ENCODE measurements at places on chromosomes 16 and 17.
A peak's percentile ranks its signal among the peaks of the same experiment; 100 is the strongest.

- DNase-seq = peak; percentile 66
Observed at GRCh38 chr17:81387100-81388090, 7.9 kb upstream of the BAHCC1 start.

- no peak for DNase-seq
Observed at GRCh38 chr17:49051269-49051668, 54.1 kb downstream of the IGF2BP1 start.

DNA sequence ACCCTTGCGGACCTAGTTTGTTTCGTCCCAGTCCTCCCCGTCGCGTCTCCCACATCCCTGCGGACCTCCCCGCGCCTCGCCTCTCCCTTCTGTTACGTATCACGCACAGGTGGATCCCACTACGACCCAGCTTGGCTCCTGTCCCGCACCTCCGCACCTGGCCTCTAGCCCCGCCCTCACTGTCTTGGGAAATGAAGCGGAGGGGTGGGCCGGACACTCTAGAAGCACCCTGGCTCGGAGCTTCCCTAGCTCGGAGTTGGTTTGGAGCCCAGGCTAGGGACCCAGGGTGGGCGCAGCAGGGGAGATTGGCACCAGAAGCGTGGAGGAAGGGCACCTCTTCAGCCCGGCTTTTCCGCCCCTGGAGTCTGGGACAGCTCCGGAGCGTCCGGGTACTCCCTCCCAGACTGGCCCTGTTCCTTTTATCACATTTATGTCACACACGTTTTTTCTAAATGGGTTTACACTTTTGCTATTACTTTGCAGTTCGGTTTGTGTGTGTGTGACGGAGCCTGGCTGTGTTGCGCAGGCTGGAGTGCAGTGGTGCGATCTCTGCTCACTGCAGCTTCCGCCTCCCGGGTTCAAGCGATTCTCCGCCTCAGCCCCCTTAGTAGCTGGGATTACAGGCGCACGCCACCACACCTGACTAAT is 1.4 kb upstream of the CEMP1 start:
- peak; percentile 37 for DNase-seq

DNA sequence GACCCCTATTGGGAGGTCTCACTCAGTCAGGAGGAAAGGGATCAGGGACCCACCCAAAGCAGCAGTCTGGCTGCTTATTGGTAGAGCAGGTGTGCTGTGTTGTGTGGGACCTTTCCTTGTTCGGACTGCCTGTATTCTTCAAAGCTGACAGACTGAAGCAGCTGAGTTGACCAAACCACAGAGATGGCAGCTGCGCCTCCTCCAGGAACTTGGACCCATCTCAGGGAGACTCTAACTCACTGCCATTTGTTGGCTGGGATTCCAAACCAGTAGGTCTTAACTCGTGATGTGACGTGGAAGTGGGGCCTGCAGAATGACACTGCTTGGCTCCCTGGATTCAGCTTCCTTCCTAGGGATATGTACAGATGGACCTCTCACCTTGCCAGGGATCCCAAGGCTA is 9.6 kb upstream of the UQCRC2 start:
- DNase-seq = no peak

DNA sequence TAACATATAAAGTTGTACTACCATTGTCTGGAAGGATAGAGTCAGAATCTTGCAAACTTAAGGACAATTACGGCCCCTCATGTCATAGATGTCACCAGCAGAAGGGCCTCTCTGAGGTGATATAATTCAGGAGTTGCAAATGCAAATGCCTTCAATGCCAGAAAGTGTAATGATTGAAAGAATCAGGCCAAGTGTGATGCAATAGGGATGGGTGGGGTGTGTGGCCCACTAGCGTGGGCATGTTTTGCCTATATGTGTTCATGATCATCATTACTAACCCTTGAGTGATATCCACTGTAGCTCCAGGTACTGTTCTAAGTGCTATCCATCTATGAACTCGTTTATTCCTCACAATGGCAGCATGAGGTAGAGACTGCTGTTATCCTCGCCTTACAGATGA is 1.1 kb downstream of the DHRS7C start:
- no peak for DNase-seq

DNA sequence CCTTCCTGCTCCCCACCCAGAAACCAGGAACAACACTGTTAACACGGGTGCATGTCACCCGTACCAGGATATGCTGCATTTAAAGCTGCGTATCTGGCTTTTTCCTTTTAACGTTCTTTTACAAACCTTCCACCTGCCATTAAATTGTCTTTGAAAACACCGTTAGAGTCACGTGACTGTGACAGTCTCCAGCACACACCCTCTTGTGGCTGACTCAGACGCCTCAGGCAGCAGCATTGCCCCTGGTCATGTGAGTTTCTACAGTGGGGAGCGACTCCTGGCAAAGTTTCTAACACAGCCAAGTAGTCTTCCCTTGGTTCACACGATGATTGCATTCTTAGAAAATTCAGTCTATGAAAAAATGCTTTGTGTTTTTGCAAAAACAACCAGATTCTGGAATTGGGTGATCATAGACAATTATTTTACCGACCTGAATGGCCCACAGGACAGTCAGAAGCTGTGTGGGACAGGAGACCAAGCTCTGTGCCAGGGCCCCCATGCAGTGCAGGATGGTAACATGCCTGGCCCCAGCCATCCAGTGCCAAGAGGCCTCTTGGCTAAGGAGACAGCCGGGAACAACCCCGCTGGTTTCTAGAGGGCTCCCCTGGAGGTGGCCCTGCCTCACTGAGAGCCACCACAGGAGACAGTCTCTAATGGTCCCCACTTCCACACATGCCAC is 199.1 kb downstream of the KATNIP start:
- peak; percentile 78 for DNase-seq

DNA sequence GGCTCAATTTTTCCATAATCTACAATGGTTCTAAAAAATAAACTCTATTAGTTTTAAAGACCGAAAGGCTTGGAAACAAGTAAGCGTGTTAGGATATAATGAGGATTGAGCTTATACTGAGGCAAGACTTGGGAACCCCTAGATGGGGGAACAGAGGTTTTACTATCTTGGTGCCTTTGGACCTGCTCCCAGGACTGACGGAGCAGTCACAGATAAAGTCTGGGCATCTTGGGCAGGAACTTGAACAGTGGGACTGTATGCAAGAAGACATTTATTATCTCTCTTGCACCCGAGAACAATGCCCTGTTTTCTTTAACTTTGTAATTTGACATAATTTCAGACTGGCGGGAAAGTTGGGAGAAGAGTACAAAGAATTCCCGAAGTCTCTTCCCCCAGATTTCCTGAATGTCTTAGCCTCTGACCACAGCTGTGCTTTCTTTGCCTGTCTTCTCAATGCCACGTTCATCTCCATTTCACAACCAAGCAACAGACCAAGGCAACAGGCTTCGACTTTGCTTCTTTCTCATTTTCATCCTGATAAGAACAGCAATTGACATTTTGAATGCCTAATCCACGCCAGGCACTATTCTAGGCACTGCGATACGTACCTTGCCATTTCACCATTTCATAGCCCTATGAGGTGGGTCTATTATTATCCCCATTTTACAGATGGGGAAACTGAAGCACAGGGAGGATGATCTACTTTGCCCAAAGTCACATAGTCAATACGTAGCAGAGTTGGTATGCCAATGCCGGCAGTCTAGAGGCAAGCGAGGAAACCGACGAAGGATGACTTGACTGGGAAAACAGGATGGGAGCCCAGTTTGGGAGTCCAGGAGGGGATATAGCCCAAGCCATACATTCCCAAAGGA is 3.0 kb upstream of the IL4R start:
- DNase-seq = no peak

- no peak for DNase-seq
Observed at GRCh38 chr17:48211787-48212186, 104.2 kb downstream of the SNX11 start.

DNA sequence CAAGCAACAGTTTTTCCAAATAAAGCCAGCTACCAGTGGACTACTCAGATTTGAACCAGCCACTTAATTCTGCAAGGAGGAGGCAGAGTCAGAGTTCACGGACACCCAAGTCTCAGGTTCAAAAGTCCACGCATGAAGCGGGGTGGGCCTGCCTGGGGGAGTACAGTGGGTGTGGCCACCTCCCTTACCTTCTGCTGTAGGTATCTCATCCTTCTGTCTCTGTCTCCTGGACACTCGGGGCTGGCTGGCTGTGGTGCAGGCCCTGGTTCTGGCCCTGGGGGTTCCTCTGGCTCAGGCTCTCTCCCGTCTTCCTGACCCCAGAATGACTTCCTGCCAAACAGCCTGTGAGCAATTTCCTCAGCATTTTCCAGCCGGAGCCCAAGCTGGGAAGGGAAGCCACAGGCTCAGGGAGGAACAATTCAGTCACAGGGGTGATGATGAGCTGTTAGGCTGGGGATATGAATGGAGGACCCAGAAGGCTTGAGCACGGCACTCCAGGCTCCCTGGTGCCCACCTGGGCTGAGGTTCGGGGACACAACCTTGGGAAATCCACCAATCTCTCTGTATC is 101.9 kb downstream of the LITAF start:
- DNase-seq = no peak

DNA sequence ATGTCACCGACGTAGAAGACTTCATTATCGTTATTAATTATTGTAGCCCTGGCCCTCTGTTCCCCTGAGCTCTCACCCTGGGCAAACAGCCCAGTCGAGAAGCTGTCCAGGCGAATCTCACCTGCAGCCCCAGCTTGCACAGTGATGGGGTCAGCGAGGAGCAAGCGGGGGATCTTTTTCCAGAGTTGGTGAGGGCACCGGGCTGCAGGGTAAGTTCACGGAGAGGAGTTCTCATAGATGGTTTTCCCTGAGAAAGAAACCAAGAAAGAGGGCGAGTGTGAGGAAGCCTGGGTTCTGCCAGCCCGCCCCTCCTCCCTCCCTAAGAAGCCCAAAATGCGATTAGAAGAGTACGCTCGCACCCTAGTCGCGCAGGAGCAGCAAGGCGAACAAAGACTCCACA is 436 bp downstream of the SPAG5 start:
- no peak for DNase-seq

DNA sequence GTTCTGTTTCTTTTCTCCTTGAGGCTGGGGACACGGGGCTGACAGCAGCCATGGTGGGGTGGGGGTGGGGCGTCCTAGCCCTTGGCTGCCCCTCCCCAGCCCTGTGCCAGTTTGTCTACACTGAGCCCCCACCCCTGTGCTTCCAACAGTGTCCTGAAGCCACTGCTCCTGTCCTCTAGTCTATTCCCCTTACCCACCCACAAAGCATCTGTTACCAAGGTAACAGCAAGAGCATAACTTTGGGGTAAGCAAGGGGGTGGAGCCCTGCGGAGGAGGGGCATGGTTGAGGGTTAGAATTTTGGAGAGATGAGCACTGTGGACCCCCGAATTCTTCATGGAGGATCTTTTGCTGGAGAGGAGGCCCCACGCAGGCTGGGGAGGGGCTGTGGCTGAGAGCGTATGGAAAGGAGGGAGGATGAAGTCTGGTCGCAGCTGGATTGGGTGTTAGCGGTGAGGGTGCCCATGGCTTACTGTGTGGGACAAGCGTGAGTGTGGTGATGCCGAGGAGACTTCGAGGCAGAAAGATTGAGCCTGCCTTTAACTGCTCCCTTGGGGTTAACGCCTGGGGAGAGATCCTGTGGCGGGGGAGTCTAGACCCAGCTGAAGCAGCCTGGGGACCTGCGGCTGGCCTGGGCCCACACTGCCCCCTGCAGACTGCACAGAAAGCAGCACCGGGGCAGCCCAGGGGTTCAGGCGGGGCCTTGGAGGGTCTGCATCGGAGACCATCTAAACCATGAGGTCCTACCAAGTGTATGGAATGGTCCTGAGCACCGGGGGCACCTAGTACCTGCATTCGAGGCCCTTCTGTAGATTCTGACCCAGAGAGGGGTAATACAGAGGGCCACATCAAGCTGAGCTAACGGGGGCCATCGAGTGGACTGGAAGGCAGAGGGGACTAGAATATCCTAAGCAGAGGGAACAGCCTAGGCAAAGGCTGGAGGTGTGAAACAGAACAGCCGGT is 6.1 kb upstream of the STAC2 start:
- peak; percentile 48 for DNase-seq

DNA sequence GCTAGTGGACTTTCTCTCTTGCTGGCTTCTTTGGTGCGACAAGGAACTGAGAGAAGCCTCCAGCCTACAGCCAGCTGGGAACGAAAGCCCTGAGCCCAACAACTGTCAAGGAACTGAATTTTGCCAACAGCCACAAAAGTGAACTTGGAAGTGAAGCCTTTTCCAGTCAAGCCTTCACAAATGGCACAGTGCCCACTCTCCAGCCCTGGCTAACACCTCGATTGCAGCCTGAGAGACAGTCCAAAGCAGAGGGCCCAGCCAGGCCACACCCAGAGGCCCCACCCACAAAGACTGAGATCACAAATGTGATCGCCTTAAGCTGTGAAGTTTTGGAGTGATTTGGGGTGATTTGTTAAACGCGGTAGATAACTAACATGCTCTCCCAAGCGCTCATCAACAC is 244.6 kb upstream of the SDK2 start:
- no peak for DNase-seq

DNA sequence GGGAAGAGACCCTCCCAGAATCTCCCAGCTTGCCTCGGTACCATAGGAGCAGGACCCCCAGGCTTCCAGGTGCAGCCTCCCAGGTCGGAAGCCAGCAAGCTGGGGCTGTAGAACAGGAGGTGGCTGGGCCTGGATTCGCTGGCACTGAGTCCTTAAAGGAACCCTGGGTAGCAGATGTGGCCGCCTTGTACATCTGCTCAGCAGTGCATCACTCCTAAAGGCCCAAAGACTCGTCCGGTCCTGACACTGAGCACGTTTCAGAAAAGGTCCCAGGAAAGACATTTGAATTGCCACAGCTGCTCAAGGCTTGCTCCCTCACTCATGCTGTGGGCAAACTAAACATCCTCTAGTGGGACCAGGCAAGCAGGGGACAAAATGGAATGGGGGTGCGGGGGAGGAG is 172.8 kb downstream of the RAB11FIP4 start:
- peak; percentile 19 for DNase-seq

DNA sequence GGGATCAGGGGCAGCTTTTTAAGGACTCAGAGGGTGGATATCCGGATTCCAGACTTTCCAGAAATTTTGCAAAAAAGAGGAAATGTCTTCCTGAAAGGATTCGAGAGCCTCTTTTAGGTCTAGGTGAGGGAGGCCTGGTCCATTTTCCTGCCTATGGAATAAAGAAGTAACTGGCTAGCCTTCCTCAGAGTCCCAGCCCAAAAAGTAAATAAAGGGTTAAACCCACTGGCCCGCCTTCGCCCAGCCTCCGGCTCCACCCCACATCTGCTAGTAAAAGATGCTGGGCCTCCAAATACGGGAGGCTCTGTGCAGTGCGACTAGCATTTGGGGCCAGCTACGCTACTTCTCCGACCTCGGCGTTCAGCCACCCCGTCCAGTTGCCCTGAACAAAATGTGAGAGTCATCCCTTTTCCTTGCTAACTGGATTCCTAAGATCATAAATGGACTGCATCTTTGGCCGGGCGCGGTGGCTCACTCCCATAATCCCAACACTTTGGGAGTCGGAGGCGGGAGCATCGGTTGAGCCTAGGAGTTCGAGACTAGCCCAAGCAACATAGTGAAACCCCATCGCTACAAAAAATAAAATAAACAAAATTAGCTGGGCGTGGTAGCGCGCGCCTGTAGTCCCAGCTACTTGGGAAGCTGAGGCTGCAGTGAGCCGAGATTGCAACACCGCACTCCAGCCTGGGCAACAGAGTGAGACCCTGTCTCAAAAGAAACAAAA is 824 bp upstream of the MPP2 start:
- peak; percentile 50 for DNase-seq

- DNase-seq = no peak
Observed at GRCh38 chr16:14181371-14182050, 110.4 kb downstream of the MRTFB start.

GRCh38 chr17:37305406-37305905 is 70.3 kb upstream of the C17orf78 start:
- no peak for DNase-seq

GRCh38 chr17:37295888-37296287 is 79.9 kb upstream of the C17orf78 start:
- no peak for DNase-seq

Data from Daoy (cell line).